ENCODE measurements at places on chromosomes 5 and 9. TPM values are rescaled to one million over a fixed set of nuclear protein-coding genes. Genes with fewer than 3 reads are reported as not detected.

Gene ZDHHC21
- 4.5 TPM for total RNA-seq

Gene OBP2B
- total RNA-seq: not detected

Gene CCL21
- not detected for total RNA-seq

Gene S100Z
- total RNA-seq: not detected

Gene ZNF367
- 5.1 TPM for total RNA-seq

Gene SLC6A3
- 0.07 TPM for total RNA-seq

Gene OTP
- 0.07 TPM for total RNA-seq

Gene OR1J2
- total RNA-seq: not detected

Gene SLC4A9
- 0.01 TPM for total RNA-seq

Gene SHOC1
- total RNA-seq: not detected

Gene ZBED3
- 2.5 TPM for total RNA-seq

Gene NR6A1
- total RNA-seq: 1.7 TPM

Gene FAM53C
- 22.9 TPM for total RNA-seq

Gene ORM2
- total RNA-seq: not detected

Gene SLC46A2
- total RNA-seq: not detected
